ENCODE measurements at places on chromosomes 6 and 20.

- no peaks in the 10 kb centered on the region for H3K27me3 ChIP-seq
- H3K4me1 ChIP-seq, result no peaks in the 10 kb centered on the region
- H3K27ac ChIP-seq, result no peak overlapping the region
- H3K4me3 ChIP-seq, result no peak overlapping the region
- H3K36me3 ChIP-seq, result no peaks in the 10 kb centered on the region
Measured at GRCh38 chr20:40963505-40963845, 65.1 kb upstream of the TOP1 start.

DNA sequence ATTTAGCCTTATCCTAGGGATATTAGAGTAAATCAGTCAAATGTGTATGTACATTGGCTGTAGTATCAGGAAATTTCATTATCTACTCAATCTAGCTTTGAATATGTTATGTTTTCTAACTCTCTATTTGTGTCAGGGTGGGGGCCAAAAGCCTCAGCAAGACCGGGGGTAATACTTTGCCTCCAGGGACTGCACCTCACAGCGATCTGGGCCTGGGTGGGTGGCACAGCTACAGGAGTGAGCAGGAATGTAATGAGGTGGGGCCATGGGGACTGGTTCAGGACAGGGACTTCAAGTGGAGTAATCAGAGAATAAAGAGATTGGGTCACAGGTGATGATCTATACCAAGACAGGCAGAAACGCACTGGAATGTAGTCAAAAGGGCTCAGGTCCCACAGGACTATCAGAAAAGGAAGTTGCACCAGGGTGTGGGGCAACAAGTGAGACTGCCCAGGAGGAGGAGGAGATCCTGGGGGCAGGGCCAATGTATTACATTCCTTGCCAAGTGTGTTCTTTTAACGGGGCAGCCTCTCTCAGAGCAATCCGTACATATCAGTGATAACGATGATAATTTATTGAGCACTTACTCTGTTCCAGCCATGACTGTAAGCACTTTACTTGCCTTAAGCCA is 54.0 kb downstream of the PIGU start:
- H3K36me3 ChIP-seq, result no peaks in the 10 kb centered on the region
- H3K4me3 ChIP-seq, result no peak overlapping the region
- H3K27ac ChIP-seq, result no peak overlapping the region
- peak; percentile 32 for DNase-seq

DNA sequence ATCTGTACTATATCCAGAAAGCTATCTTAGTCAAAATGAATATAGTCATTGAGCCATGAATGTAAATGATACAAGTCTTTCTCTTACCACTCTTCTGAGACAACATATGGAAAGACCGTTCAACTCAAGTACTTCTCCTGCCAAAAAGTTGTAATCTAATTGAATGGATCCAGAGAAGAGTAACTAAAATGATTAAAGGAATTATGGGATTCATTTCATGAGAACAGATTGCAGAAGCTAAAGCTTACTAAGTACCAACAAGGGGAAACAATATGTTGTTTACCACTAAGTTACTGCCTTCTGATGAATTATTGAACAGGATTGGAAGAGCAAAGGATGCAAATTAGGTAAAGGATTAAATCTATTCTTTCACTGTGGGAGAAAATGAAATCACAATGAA is 2.0 kb upstream of the LGSN start:
- no peak for DNase-seq
- H3K4me1 ChIP-seq, result no peaks in the 10 kb centered on the region
- H3K36me3 ChIP-seq, result no peaks in the 10 kb centered on the region
- no peak overlapping the region for H3K27ac ChIP-seq
- H3K27me3 ChIP-seq, result no peaks in the 10 kb centered on the region
- no peak overlapping the region for H3K4me3 ChIP-seq

GRCh38 chr20:23915844-23916243 is 36.3 kb upstream of the CST5 start:
- no peak overlapping the region for H3K27ac ChIP-seq
- H3K4me1 ChIP-seq, result no peaks in the 10 kb centered on the region
- DNase-seq, result no peak
- H3K27me3 ChIP-seq, result no peaks in the 10 kb centered on the region

DNA sequence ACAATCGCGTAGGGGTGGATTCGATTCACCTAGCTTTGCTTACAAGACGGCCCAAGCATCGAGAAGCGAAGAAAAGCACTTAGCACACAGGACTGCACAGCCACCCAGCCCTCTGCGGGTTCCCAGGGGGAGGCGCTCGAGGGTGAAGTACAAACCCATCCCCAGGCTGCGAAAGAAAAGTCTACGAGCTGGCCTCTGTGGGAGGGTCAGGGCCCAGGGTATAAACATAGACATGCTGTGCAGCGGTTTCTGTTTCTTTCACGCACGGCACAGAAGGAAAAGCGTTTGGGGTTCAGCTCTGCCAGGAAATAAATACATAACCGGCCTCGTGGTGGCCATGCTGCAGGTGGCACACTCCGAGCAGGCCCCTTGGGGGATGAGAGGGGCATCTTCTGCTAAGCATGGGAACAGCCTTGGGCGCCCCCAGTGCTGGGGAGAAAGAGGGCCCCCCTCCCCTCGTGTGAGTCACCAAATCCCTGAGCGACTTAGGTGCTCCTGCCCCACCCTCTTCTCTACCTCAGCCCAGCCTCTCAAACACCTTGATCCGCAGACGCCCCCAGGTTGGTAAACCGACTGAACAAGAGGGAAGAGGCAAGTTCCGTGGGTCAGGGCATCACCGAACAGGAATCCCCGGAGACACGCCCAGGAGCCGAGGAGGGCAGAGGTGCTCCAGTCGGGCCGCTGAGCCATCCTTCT is 91.6 kb upstream of the RIPOR2 start:
- H3K4me1 ChIP-seq, result no peaks in the 10 kb centered on the region
- H3K4me3 ChIP-seq, result no peak overlapping the region
- no peaks in the 10 kb centered on the region for H3K36me3 ChIP-seq
- H3K27me3 ChIP-seq, result no peaks in the 10 kb centered on the region
- no peak for DNase-seq

DNA sequence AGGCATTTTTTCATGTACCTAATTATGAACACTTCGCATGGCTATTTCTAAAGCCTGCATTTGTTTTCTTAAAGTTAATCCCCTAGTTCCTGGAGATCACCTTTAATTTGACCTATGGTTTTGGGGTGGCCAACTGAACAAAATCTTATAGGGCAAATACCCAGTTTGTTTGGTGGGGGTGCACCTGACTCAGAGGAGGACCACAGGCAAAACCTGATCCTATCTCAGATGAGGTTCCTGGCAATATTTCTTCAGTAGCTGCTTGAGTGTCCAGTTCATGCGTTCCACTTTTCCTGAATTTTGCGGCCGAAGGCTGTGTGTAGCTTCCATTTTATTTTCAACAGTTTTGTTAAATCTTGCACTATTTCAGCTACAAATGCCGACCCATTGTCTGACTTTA is 10.3 kb upstream of the GMPR start:
- no peaks in the 10 kb centered on the region for H3K27me3 ChIP-seq
- peaks cover 23% of the 10 kb centered on the region for H3K4me1 ChIP-seq
- no peaks in the 10 kb centered on the region for H3K36me3 ChIP-seq
- no peak overlapping the region for H3K4me3 ChIP-seq
- DNase-seq, result no peak

DNA sequence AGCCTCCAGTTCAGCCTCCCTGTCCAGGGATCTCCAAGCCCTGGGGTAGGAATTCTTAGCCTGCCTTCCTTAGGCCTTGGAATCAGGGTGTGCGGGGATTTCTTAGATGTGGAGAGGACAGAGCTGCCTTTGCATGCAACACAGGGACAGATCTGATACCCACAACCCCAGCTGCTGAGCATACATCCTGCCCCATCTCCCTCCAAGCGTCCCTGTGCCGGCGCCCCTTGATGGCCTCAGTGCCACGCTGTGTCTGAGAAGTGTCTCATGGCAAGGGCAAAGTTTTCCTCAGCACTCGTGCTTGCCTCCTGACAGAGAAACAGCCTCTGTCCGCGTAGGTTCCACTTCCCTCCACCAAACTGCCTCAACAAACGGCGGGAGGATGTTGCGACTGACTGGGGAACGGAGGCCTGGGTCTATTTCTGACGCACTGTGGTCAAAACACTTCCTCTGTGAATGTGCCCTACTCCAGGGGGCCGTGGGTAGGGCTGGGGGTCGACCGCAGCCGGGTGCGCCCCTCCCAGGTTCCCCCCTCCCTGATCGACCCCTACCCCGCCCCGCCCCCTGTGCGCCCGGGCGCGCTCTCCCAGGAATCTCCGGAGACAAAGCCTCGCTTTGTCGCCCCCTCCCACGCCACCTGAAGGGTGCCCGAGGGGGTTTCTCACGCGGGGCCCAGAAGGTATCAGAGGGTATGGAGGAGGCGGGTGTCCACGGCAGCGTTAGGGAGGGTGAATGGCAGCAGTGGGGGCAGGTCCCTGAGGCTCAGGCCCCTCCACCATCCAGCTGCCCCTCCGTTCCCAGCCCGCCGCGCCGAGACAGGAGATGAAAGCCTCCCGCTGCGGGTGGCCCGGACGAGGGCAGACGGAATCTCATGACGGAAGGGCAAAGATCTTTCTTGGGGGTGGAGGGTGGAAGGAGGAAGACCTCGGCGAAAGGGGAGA is 806 bp downstream of the MICAL1 start:
- H3K27me3 ChIP-seq, result peaks cover 7% of the 10 kb centered on the region
- H3K36me3 ChIP-seq, result no peaks in the 10 kb centered on the region
- H3K27ac ChIP-seq, result no peak overlapping the region
- peak; percentile 31 for DNase-seq
- peak overlapping the region; percentile 53 for H3K4me3 ChIP-seq
- no peaks in the 10 kb centered on the region for H3K4me1 ChIP-seq

DNA sequence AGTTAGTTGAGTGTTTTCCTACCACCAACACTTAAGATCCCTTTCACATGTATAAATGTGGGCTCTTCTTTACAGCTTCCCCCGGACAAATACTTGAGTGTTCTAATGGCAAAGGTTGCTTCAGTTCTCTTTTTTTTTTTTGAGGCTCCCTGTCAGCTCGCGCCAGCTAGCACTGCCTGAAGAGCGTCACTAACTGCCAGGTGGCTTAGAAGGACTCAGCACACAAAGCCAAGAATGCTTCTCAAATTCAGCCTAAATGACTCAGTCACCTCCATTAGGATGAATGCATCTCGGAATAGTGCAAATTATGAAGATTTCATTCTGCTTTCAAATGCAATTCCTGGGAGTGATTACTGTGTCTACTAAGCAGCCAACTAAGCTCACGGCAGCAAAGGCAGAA is 150.7 kb upstream of the BTBD3 start:
- no peaks in the 10 kb centered on the region for H3K36me3 ChIP-seq
- H3K4me1 ChIP-seq, result no peaks in the 10 kb centered on the region
- H3K4me3 ChIP-seq, result no peak overlapping the region

DNA sequence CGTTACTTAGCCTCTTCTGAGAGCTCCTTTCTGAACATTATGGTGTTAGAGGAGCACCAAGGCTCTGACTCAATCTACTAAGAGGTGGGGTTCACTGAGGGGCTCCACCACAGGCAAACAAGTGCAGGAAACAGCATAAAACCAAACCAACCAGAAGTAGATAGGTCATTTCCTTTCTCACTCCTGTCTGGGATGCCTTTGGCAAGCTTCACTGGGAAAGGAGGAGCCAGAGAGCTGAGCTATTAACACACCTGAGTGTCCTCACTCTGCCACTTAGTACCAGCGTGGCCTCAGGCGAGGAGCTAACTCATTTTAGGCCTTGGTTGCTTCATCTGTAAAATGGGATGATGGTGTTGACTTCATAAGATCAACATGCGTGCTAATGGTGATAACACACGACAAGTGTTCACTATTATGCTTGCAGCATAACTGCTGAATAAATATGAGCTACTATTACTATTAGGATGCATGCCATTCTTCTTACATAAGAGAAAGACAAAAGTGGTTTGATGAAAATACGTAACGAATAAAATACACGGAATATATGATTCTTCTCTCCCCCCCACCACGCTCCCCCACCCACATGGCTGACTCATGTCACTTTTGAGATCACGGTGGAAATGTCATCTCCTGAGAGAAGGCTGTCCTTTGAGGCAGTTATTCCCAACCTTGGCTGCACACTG is 185.4 kb downstream of the BCAS1 start:
- no peak overlapping the region for H3K27ac ChIP-seq
- H3K27me3 ChIP-seq, result no peaks in the 10 kb centered on the region
- H3K4me3 ChIP-seq, result no peak overlapping the region
- no peaks in the 10 kb centered on the region for H3K36me3 ChIP-seq

Measured in cardiac muscle cell (in vitro differentiated cells and primary cell).